MCF 10A (cell line): ENCODE measurements at places on chromosomes 2 and 18.

DNA sequence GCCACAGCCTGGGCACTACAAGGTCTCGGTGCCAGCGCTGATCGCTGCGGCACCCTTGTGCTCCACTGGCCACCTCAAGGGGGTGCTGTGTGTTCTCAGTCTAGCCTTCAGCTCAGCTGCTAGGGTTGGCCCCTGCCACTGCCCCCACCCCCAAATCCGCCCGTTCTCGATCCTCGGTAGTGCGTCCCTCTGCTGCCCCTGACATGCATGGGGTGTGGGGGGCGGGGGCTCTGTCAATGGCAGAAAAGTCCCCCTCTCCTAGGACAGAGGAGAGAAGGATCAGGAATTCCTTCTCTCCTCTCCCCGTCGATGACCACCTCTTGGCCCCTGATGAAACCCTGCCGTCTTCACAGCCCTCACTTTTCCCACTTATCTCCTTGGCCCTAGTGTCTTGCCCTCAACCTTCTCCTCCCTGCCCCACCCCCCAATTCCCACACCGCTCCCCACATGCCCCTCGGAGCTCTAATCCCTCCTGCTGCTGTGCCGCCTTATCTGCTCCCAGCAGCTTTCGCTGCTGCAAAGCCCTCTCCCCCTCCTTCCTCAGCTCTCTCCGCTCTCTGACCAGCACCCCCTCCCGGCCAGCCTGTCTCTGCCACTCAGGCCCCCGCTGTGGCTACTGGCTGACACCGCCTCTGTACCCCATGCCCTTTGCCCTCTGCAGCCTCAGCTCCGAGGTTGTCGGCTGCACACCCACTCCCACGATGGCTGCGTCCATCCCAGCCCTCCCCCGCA lies 4.3 kb upstream of the ASIC4 start:
- peak; percentile 60 for DNase-seq

GRCh38 chr2:149421791-149422190 lies 91.4 kb downstream of the LYPD6 start:
- no peak for DNase-seq

- DNase-seq = no peak
Measured at GRCh38 chr2:37784759-37785149, 113.3 kb upstream of the CDC42EP3 start.

- peak; percentile 64 for DNase-seq
Measured at GRCh38 chr2:38465789-38466127, 88.7 kb upstream of the ATL2 start.

DNA sequence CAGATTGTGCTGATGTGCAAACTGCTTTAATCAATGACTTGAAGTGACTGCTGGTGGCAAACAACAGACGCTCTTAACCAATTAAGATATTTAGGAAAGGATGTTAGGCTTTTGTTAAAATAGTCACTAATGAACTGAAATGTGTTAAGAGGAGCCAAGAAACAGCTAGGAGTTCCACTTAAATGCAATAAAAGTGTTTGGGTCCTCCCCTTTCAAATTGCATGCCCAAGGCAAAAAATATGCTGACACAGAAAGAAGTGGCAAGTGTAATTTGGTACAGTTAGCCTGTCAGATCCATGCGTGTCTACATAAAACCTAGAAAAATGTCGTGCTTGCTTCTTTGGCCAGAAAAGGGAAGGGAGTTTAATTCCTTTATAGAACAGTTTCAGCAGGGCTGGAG lies 61.9 kb downstream of the XRCC5 start:
- no peak for DNase-seq

- no peak for DNase-seq
Measured at GRCh38 chr2:29267720-29268119, 152.5 kb downstream of the CLIP4 start.

DNA sequence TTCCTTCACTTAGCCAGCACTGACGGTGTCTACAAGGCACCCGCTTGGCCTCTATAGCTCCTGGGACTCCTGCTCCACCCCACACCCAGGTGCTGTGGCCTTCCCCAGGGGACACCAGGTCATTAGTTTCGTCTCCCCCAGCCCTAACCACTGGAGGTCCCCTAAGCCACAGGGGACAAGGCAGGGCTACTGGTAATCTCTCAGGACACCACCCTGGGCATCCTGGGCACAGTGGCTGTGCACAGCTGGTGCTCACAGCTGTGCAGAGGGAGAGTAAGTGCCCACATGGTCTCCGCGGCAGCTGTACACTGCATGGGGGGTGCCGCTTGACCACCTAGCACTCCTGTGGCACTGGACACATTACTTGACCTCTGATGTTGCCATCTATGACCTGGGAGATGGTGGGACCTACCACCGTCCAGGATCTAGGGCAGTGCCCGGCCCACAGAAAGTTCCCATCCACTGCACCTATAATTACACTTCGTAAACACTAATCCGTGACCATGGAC lies 134.0 kb downstream of the HDAC4 start:
- no peak for DNase-seq

GRCh38 chr2:88160517-88160916 lies 9.6 kb upstream of the THNSL2 start:
- no peak for DNase-seq

DNA sequence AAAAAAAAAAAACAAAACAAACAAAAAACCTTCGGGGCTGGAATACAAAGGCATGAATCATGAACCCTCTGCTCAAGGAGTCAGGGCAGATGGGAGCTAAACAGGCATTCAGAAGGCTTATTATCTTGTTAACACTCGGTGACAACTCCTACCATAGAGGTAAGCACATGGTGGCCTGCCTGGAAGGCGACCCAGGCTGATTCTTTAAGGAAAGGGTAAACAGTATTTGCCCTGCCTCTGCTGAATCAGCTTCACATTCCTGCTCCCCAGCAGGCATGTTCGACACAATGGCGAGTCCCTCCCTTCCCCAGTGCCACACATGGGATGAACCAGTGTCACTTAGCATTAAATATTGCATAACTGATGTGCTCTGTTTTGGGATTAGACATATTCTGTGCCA lies 191.9 kb downstream of the ARL4C start:
- peak; percentile 66 for DNase-seq

DNA sequence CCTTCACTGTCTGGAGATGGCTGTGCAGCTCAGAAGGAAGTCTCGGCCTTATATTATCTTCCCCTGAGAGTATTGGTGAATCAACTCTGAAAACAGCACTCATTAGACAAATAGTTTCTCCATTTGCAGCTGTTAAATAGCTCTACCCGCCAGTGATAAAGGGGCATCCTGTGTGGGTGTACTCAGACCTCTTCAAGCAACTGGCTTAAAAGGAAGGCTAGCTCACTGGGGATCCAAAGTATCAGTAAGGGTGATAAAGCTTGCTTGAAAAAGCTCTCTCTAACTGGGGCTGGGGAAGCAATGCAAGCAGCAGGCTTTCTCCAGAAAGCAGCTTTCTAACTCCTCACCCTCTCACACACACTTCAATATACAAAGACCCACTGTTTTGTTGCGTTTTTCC lies 64.9 kb upstream of the PSMD14 start:
- no peak for DNase-seq

DNA sequence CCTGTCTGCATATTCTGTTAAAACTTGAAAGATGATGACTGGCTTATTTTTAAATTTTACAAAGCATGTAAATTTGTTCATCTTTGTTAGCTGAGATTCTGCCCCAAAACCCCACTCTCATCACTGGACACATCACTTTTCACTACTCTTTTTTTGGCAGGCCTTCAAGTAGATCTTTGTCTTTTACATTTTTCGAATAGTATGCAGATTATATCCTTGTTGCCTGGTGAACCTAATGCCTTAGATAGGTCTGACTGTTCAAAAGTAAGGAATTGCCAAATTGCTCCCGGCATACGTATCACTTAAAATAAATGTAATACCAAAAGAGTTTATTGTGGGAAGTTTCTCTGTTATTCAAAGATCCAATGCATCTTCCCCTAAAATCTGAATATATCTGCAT lies 303.3 kb downstream of the XIRP2 start:
- DNase-seq = no peak

- peak; percentile 41 for DNase-seq
Measured at GRCh38 chr18:39840406-39840805, 2114.6 kb upstream of the PIK3C3 start.

DNA sequence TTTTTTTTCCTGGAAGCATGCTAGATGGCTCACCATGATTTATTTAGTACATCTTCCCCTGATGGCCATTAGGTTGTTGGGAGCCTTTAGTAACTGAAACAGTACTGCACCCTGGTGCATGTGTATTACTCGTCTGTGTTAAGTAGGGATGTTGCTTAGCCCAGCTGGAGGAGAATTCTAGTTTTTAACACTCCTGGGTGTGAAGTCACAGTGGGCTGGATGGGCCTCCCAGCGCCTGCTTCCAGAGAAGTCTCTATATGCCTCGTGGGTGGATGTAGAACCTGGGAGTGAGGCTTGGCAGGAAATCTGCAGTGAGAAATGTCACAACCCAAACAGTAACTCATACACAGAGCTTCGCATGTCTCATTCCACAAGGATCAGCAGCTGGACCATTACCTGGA lies 28.9 kb upstream of the NT5DC4 start:
- peak; percentile 39 for DNase-seq

- DNase-seq = no peak
Measured at GRCh38 chr18:58766946-58767345, 95.7 kb downstream of the MALT1 start.

DNA sequence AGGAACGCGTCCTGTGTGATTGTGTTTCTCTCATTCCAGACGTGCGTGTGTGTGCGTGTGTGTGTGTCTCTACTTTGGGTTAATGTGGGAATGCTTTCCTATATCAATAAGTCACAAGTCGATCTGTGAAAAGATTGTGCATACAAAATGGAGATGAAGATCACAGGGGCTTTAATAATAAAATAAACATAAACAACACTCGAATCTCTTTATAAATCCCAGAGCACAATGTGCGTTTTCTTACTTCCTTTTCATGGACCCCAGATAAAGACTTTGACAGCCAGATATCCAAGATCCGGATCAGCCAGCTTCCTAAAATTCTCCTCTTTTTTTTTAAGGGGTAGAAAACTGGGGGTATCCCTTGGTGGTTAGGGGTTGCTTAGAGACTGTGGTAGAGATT lies 4.7 kb downstream of the PAX8 start:
- no peak for DNase-seq

GRCh38 chr2:194380011-194380410 lies 1277.0 kb upstream of the SLC39A10 start:
- no peak for DNase-seq

- no peak for DNase-seq
Measured at GRCh38 chr2:96344011-96344410, 8.4 kb downstream of the NCAPH start.

DNA sequence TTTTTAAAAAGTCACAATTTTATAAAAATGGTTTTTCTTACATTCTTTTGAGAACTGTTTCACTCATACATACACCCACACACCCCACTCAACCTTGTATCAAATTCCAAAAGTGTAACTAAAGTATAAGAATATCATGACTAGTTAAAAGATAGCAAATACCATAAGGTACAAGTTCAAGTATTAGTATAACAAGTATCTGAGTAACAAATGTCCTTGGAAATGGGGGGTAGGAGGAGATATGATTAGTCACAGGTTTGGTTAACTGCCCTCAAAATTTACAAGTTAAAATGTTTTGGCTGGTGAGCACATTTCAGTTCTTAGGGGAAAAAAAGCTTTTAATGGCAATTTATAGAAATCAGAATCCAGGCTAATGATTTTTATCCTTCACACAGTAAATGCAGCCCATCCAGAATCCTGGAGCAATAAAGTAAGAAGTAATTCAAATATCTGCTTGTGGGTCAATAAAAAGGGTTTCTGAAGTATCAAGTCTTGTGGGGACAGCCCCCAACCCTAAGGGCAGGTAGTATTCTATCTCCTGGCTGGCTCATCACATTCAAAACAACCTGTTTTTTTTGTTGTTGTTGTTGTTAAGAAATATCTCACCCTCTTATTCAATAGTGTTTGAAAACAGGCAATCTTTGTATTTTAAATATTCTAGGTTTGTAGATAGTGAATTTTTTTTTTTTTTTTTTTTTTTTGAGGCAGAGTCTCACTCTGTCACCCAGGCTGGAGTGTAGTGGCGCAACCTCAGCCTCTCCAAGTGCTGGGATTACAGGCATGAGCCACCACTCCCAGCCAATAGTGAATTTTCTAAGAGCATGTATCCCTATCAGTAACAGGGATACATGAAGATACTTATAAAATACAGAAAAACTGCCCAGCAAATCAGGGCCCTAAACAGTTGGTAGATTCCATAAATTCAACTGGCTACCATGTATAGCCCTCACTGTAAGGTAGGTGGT lies 14.5 kb downstream of the IAH1 start:
- no peak for DNase-seq

DNA sequence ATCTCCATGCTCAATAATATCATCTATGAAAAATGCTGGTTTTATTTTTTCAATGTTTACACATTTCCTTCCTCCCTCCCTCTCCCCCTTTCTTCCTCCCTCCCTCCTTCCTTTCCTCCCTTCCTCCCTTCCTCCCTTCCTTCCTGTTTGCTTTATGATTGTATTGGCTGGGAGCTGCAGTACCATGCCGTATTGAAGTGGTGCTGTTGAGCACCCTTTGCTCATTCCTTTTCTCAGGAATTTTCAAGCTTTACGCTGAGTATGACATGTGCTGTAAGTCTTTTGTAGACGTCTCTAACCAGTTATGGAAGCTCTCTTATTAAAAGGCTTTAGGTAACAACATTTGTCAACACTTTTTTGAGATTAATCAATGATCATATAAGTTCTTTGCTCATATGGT lies 100.4 kb downstream of the SNTG2 start:
- no peak for DNase-seq

- DNase-seq = no peak
Measured at GRCh38 chr2:230129343-230129742, 60.6 kb upstream of the SLC16A14 start.

DNA sequence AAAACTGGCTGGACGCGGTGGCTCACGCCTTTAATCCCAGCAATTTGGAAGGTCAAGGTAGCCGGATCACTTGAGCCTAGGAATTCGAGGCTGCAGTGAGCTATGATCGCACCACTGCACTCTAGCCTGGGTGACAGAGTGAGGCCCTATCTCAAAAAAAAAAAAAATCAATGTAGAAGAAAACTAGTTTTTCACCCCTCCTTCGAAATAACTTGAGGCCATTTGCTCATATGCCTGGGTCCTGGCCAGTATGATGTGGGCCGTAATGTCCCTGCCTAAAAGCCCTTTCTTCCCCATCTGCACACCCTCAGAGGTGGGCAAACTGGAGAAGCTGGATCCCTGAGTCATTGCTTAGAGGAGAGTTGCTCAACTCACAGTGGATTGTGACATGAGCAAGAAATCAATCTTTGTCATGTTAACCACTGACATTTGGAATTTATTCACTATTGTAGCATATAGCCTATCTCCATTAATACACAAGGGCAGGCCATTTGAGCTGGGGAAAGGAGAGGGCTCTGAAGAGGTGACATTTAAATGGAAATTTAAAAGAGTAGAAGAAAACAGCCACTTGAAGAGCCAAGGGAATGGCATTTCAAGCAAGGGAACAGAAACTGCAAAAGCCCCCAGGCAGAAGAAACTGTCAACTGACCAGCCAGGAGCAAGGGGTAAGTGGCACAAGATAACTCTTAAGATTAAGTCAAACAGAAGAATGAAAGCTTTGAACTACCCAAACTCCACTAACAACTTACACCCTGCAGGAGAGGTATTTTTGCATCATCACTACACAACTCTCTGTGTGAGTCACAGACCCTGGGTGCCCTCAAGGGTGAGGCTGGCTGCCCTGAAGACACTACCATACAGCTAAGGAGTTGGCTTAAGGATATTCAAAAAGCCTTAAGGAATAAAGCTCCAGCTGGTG lies 7.6 kb upstream of the METTL21A start:
- DNase-seq = peak; percentile 92

- DNase-seq = peak; percentile 37
Measured at GRCh38 chr2:61179701-61180639, 18.0 kb downstream of the C2orf74 start.

- no peak for DNase-seq
Measured at GRCh38 chr2:209113026-209113425, 310.8 kb upstream of the MAP2 start.

GRCh38 chr2:37781028-37781427 lies 109.6 kb upstream of the CDC42EP3 start:
- peak; percentile 55 for DNase-seq

GRCh38 chr2:103525756-103526155 lies 763.9 kb downstream of the TMEM182 start:
- DNase-seq = peak; percentile 0
